A549 treated with DMSO at 1 μM for 4 hours (cell line): ENCODE measurements at places on chromosomes 1 and 21. TPM values are rescaled to one million over a fixed set of nuclear protein-coding genes. Genes with fewer than 3 reads are reported as not detected.

The LBR gene
- 34.6 to 52.3 TPM (median 48.5 TPM) in 5 replicates for total RNA-seq

The CSMD2 gene
- not detected in 5 replicates for total RNA-seq

The PGLYRP4 gene
- total RNA-seq: not detected in 5 replicates

The SPRR2F gene
- total RNA-seq: not detected in 5 replicates

The TNNI3K gene
- not detected in 5 replicates for total RNA-seq

The AMY1A gene
- not detected in 5 replicates for total RNA-seq

The HHAT gene
- 2.0 to 2.5 TPM (median 2.1 TPM) in 5 replicates for total RNA-seq

The RPL5 gene
- total RNA-seq: 1,099 to 1,281 TPM (median 1,185 TPM) in 5 replicates

The DCST2 gene
- 0.22 to 0.72 TPM (median 0.46 TPM) in 5 replicates for total RNA-seq

The CAPZB gene
- 225 to 258 TPM (median 231 TPM) in 5 replicates for total RNA-seq
